Spinal cord (tissue), 10 donors: ENCODE measurements at places on chromosomes 11 and 22. TPM values are rescaled to one million over a fixed set of nuclear protein-coding genes. Genes with fewer than 3 reads are reported as not detected.
A peak's percentile ranks its signal among the peaks of the same experiment; 100 is the strongest.

The RNF169 gene
- total RNA-seq, result 23.3 TPM

The NRIP3 gene
- total RNA-seq, result 57.1 TPM

The MAP6 gene
- total RNA-seq, result 64.5 TPM

The CATSPERZ gene
- total RNA-seq, result 0.69 TPM

- no peak for DNase-seq
Measured at GRCh38 chr22:47091246-47091651, 328.8 kb downstream of the TBC1D22A start.

GRCh38 chr11:103845331-103845730 lies 191.1 kb upstream of the DDI1 start:
- DNase-seq, result no peak

- DNase-seq, result no peak
Measured at GRCh38 chr11:35145271-35145670, 6.3 kb downstream of the CD44 start.

The B4GAT1 gene
- total RNA-seq, result 115 TPM

The OR6T1 gene
- not detected for total RNA-seq

The JAML gene
- total RNA-seq, result 8.9 TPM

The OR8A1 gene
- total RNA-seq, result not detected

- DNase-seq, result no peak
Measured at GRCh38 chr11:133945087-133945974, 11.4 kb downstream of the IGSF9B start.

The C11orf86 gene
- total RNA-seq, result 0.39 TPM

The SHANK3 gene
- 8.3 TPM for total RNA-seq

DNA sequence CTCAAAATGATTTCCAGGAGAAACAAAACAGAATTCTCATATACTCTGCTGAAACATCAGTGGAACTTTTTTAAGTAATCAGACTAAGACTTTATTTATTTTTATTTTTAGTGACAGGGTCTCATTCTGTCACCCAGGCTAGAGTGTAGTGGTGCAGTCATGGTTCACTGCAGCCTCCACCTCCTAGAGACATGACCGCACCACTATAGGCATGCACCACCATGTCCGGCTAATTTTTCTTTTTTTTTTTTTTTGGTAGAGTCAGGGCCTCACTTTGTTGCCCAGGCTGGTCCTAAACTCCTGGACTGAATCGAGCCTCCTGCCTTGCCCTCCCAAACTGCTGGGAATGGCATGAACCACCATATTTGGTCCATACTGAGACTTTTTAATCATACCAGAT lies 42.9 kb downstream of the PRDM10 start:
- DNase-seq, result no peak

The CRYBB1 gene
- 1.4 TPM for total RNA-seq

GRCh38 chr11:45847911-45848316 lies 639 bp downstream of the CRY2 start:
- no peak for DNase-seq

- DNase-seq, result peak; percentile 62
Measured at GRCh38 chr11:59283825-59284772, 71.4 kb upstream of the MPEG1 start.

The DDX17 gene
- total RNA-seq, result 606 TPM

GRCh38 chr22:36324414-36324813 lies 63.4 kb downstream of the MYH9 start:
- no peak for DNase-seq

GRCh38 chr11:15688351-15688792 lies 573.6 kb downstream of the INSC start:
- no peak for DNase-seq

The KREMEN1 gene
- total RNA-seq, result 5.7 TPM

The OR52B6 gene
- not detected for total RNA-seq

GRCh38 chr11:119323532-119324033 lies 6.7 kb upstream of the MCAM start:
- DNase-seq, result no peak

DNA sequence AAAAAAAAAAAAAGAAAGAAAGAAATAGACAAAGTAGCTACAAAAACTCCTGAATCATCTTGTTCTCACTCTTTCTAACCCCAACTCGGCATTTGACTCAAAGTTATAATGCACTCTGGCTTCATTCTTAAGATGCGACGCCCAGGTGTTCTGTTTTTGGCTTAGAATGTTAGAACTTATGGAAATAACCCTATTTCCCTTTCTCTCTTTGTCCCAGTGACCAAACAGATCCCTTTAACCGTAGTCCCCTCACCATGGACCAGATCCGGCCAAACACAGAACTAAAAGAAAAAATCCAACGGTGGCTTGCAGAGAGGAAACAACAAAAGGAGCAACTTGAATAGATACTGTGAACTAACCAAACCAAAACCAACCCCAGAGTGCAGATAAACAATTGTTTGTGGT lies 5.3 kb upstream of the ATP5MG start:
- DNase-seq, result no peak
